Activated CD4-positive, alpha-beta T cell treated with anti-CD3 and anti-CD28 coated beads for 48 hours (primary cell): ENCODE measurements at places on chromosomes 4 and X.

- no peak for DNase-seq
These were observed 427.1 kb upstream of the FAM47C start for GRCh38 chrX:36581030-36581429.

DNA sequence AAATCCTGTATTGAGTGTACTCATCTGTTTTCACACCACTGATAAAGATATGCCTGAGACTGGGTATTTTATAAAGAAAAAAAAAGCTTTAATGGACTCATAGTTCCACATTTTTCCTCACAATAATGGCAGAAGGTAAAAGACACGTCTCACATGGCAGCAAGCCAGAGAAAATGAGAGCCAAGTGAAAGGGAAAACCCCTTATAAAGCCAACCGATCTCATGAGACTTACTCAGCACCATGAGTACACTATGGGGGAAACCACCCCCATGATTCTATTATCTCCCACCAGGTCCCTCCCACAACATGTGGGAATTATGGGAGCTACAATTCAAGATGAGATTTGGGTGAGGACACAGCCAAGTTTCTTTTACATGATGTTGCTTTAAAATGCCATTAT lies 171.9 kb downstream of the GALNTL6 start:
- no peak for DNase-seq

GRCh38 chrX:17075004-17075403 lies 128.5 kb downstream of the REPS2 start:
- DNase-seq: no peak

GRCh38 chr4:65623506-65623905 lies 46.8 kb downstream of the EPHA5 start:
- DNase-seq: no peak

DNA sequence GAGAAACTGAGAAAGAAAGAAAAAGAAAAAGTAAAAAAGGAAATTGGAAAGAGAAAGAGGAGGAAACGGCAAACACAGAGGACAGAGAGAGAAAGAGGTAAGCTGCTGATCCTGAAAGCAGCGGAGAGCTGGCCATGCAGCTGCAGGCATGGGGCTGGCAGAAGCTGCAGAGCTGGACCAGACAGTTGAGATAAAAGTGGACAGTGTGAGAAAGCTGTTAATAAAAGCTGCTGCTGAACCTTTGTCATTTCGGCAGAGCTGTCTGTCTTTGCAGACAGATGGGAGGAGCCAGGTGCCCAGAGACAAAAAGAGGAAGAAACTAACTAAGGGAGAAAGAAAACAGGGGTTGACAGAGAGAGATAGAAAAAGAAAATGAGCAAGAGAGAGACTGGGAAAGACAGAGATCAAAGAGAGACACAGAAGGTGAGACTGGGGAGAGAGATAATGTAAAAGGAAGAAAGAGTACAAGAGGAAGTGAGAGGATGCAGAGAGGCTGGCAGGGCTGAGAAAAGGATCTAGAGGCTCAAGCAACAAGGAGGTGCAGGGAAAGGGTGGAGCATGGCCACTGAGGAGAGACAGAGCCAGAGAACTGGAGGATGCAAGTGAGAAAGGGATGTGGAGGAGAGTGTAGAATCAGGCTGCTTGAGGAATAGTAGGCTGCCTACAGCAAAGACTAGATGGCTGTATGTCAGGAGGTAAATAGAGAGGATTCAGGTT lies 376.8 kb upstream of the FGF16 start:
- no peak for DNase-seq

GRCh38 chrX:12548746-12549145 lies 242.5 kb upstream of the PRPS2 start:
- DNase-seq: peak; percentile 2
